HEK293T (cell line): ENCODE measurements at places on chromosomes 1 and 21.

DNA sequence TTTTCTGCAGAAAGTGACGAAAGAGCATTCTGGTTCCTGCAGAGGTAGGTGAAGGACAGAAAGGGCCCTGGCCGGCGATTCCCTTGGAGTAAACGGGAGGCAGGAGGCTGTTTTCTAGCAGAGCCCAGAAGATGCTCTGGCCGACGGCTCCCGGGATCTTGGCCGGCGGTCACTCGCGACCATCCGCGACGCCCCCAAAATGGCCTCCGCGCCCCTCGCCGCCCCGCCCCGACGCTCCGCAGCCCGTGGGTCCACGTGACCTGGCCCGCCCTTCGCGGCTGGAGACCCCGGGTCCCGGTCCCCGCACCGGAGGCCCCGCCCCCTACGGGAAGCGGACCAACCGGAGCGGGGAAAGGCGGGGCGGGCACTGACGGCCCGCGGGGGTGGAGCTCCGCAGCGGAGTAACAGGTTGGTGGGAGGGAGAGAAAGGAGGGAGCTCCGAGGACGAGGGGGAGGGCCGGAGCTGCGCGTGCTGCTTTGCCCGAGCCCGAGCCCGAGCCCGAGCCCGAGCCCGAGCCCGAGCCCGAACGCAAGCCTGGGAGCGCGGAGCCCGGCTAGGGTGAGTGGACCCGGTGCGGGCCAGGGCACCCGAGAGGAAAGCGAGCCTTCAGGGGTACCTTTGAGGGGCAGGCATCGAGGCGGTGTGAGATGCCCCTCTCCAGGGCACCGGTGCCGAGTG, at the start of gene CGN:
Gene CGN (plus strand): TSS at position 431 of the 679 bp plus-strand sequence. CDS start 7,133 bp downstream, outside the sequence.
- peak; percentile 96 for DNase-seq

GRCh38 chr1:172870901-172871606, 179.7 kb downstream of the TNFSF18 start:
- no peak for DNase-seq

DNA sequence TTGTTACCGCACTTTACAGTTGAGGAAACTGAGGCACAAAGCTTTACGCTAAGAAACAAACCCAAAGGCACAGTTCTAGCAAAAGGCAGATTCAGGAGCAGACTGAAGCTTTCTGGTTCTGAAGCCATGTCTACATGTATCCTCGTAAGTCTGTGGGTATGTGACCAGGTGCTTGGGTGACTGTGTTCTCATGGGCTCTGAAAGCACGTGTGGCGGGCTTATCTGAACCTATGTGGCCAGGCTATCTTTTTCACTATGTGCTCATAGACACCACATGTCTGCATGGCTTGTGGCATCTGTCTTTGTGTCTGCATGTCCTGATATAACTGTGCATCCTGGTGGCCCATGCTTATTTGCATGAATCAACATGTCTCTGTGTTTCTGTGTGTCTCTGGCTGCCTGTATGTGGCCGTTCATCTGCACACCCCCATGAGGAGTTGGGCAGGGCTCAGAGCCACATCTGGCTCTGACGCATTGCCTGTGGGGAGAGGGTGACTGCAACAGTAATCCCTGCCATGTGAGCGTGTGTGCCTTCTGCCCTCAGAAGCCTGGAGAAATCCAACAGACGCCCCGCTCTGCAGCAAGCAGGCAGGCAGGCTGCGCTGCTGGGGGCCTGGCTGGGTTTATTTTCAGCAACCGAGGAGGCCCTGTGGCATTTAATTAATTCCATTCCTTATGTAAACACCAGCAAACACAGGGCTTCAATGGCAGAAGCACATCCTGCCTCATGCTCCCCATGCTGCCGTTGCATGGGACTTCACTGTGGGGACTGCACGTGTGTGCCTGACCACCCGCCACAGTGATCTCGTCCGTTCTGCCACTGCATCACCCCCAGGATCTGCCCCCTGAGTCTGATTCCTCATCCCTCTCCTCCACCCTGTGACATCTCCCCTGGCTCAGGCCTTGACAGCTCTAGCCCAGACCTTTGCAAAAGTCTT, 115.4 kb downstream of the TRABD2B start:
- DNase-seq, result no peak

DNA sequence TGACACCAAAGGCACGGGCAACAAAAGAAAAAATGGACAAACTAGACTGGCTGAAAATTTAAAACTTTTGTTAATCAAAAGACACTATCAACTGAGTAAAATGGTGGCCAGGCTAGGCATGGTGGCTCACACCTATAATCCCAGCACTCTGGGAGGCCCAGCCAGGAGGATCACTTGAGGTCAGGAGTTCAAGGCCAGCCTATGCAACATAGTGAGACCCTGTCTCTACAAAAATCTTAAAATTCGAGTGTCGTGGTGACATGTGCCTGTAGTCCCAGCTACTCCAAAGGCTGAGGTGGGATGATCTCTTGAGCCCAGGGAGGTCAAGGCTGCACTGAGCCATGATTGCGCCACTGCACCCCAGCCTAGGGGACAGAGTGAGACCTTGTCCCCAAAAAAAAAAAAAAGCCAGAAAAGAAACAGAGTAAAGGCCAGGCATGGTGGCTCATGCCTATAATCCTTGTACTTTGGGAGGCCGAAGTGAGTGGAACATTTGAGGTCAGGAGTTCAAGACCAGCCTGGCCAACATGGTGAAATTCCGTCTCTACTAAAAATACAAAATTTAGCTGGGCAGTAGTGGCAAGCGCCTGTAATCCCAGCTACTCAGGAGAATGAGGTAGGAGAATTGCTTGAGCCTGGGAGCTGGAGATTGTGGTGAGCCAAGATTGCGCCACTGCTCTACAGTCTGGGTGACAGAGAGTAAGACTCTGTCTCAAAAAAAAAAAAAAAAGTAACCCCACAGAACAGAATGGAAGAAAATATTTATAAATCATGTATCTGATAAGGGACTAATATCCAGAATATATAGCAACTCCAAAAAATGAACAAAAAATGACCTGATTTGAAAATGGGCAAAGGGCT, 8.0 kb downstream of the TUT4 start:
- DNase-seq, result no peak

- no peak for DNase-seq
These were observed 37.1 kb upstream of the H6PD start for GRCh38 chr1:9197186-9198099.

DNA sequence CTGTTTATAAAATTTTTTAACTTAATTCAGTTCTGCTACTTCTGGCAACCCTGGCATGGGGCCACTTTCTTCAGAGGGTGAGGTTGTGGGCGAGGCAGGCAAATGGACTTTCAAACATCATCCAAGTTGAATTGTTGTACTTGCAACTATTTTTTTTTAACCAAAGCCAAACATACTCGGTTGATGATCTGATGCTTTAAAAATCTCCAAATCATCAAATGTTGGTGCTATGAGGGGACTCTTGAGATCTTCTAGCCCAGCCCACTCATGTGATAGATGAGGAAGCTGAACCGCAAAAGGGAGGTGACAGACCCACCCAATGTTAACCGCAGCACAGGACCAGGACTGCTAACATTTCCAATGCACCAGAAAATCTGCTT, 6.7 kb downstream of the SLC1A7 start:
- no peak for DNase-seq

DNA sequence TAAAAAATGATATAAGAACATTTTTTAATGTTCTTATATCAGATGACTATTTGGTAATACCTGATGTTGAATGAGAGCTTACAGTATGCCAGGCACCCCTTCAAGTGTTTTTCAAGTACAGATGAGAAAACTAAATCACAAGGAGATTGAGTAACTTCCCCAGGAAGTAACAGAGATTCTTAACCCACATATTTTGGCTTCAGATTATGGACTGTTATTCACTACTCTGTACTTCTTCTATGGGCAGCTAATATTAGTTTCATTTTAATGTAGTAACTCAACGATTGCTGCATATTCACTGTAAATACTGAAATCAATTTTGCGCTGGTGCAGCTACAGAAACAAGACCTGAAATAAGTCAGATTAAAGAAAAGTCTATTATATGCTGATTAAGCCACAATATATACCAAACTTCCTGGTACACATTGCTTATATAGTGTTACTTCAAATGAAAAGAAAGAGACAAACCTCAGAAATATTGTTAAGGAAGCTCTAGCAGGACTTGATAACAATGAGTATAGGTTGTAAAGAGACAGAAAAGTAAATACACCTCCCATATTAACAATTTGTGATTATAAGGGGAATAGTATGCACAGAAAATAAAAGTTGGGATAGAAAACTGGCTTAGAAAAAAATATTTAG, 19.7 kb downstream of the DPYD start:
- DNase-seq, result no peak

- no peak for DNase-seq
These were observed 86.8 kb downstream of the WLS start for GRCh38 chr1:68145418-68146126.

DNA sequence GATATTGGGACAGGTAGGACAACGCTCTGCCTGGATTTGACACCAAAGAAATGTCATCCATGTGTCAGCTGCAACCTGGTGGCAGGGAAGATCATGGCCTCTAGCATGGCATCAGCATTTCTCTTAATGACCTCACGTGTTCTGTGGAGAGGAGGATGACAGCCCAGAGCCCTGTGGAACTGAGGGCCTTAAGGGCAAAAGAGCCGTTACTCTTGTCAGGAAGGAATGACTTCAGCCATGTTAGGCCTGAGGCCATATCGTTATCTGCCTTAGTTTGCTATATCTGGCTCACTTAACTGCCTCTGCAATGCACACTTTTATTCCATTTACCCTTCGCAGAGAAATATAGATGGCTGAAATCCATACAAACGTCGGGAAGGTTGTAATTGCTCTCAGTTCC, 83.2 kb upstream of the PBX1 start:
- no peak for DNase-seq

DNA sequence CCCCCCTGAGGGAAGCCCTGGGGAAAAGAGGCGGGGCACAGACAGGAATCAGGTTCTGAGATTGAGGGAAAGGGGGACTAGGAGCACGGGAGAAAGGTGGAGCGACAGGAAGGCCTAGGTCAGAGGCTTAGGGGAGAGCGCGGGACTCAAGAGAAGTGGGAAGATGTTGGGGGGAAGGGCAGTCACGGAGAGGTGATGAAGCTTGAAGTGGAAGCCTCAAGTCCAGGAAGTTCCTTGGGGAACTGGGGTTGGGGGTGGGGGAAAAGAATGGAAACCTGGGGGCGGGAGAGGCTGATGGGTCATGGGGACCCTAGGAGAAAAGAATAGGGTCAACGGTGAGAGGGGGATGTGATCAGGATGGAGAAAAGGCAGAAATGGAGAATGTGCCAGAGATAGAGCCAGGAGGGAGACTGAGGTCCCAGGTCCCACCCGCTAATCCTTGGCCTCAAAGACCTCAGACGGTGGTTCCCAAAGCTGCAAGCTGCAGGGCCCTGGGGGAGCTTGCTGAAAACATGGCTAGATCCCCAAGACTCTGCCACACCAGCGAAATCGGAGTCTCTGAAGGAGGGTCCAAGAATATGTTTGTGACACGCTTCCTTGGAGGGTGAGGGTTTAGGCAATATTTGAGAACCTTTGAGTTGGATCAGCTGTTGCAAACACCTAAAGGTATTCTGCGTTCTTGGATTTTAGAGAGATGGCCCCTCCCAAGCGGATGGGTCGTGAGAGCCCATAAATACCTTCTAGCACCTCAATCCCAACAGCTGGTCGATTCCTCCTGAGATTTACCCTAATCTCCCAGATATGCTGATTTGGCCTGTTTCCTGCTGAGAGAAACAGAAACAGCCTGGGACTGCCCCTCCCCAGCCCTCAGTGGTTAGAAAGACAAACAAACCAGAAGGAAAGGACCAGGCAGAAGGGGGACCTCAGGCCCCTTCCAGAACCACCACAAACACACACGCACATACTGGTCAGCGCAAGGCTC, 3.6 kb downstream of the C1orf232 start:
- DNase-seq, result no peak

DNA sequence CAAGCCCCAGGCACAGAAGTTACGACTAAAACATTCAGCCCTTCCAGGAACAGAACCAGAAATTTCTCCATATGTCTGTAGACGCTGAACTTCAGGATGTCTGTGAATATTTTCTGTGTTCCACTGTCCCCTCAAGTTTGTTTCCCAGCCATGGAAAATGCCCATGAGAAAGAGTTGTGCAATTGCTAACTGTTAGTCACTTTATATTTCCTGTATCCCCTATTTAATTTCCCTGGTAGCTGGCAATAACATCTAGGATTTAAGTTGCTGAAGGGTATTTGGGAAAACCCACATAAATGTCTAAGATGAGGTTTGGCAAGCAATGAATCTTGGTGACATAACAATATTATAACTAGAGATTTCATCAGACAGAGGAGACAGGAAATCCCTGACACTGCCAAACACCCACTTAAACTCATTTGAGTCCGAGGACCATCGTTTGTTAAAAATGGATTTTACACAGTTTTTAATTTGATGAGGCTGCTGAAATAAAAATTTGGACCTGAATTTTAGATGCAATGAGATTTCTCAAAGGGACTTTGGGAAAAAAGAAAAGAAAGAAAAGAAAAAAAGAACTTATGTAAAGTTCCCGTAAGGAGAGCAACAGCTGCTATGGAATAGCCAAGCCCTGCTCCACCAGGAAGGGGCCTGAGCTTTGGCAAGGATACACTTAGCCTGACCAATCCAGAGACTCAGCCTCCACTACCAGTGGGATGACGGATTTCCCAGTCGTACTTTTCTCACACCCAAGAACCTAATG, 21.8 kb upstream of the ERRFI1 start:
- DNase-seq, result no peak

- no peak for DNase-seq
These were observed 234.1 kb downstream of the SDCCAG8 start for GRCh38 chr1:243489681-243490546.

DNA sequence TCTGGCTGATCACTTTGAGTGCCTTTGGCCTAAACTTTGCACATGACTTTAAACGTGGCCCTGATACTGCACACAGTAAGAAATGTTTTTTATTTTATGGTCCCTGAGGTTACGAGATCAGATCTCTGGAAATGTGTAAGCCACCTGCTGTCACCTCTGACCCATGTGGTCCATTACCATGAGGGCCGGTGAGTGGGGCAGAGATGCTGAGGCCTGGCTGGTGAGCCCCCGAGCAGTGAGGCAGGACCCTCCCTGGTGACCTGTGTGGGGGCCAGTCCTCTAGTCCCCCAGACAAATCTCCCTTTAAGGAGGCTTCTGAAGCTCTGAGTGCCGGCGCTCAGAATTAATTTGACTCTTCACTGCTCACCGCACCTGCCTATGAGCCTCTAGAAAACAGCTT, 12.4 kb downstream of the TFF3 start:
- no peak for DNase-seq

GRCh38 chr1:152968248-152968647, 2.2 kb upstream of the SPRR4 start:
- no peak for DNase-seq

DNA sequence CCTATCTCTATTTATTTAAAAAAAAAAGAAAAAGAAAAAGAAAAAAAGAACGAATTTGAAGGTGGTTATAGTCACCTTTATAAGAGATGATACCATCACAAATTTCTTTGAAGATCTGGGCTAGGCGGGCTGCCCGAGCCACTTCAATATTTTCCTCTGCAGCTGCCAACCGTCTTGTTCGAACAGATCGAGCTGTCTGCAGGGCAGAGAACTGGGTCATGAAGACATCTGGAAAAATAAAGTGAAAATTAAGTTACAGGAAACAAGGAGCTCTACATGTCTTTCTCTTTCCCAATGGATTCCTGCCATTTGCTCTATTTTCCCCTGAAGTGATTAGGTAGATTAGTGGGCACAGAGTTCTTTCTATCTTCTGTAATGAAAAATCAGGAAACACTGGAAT, 31.9 kb downstream of the RUSC1 start:
- DNase-seq, result no peak
